ENCODE measurements at places on chromosomes 3 and 15. TPM values are rescaled to one million over a fixed set of nuclear protein-coding genes. Genes with fewer than 3 reads are reported as not detected.

DNA sequence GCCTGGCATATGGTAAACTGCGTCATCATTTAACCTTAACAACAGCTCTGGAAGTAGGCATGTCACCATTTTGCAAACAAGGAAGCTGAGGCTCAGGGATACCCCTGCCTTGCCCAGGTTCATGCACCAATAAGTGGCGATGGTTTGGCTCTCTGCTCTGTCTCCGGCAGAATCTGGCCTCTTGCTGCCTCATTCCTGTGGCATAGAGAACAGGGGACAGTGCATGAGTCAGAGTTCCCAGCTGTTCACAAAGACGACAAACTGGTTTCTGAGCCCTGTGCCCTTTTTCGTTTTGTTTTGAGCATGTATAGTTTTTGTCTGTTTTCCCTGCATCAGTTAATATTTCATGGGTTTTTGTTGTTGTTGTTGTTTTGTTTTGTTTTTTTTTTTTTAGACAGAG is 236.8 kb downstream of the OPA1 start:
- DNase-seq = no peak

GRCh38 chr3:20043396-20043795 is 3.1 kb downstream of the KAT2B start:
- no peak for DNase-seq

Gene ZNF80
- polyA plus RNA-seq = not detected

Gene CHDH
- polyA plus RNA-seq = 2.0 TPM

Gene ISLR
- polyA plus RNA-seq = 1.8 TPM

Data from GM12878 (cell line).